ENCODE measurements at places on chromosomes 1 and 21. TPM values are rescaled to one million over a fixed set of nuclear protein-coding genes. Genes with fewer than 3 reads are reported as not detected.

E2F2 gene
- 0.50 TPM for polyA plus RNA-seq

CRNN gene
- polyA plus RNA-seq = not detected

PIGV gene
- polyA plus RNA-seq = 26.0 TPM

CACNA1S gene
- not detected for polyA plus RNA-seq

PCAT6 gene
- 4.4 TPM for polyA plus RNA-seq

BGLAP gene
- 1.6 TPM for polyA plus RNA-seq

PRDM2 gene
- 6.8 TPM for polyA plus RNA-seq

CHIA gene
- polyA plus RNA-seq = not detected

B4GALT2 gene
- polyA plus RNA-seq = 57.0 TPM

CFAP126 gene
- polyA plus RNA-seq = not detected

DNA sequence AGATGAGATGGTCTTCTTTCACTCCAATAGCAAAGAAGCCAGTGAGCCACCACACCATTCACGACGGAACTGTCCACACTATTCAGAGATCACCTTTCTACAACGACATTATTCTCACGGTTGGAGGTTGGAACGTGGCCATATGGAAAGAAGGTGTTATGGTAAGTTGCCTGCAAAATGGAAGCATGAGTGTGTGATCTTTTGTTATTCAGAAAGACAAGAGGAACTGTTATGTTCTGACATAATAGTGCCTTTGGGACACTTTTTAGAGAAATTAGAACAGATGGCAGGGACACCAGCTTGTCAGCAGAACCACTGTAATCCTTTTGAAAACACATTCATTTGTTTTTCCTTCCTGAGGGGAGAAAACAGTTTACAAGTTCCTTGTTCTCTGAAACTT, 75.8 kb upstream of the MCOLN3 start:
- DNase-seq = no peak

DNA sequence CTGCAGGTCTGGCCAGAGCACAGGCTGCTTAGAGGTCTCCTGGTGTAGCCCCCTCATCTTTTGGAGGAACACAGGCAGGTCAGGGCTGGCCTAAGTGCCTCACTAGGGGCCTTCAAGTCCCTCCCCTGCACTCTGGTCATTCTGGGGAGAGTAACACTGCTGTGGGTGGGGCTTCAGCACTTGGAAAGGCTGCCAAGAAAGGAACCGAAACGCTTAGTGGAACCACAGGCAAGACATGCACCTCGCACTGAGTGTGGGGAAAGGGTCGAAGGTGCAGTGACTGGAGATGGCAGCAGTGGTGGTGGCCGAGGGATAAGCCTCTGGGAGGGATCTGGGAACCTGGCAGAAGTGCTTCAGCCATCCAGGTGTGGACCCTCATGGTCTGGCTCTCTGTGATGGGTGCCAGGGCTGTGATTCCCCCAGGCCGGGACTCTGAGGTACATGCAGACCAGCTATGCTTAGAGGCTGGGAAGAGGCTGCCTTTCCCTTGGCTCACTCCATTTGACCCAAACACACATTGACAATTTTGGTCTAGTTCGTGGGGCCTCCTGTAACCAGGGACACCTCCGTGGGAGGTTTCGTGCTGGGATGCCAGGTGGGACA, 182.9 kb upstream of the CSF3R start:
- no peak for DNase-seq

- no peak for DNase-seq
Measured at GRCh38 chr21:42707207-42707830, 53.9 kb downstream of the PDE9A start.

DNA sequence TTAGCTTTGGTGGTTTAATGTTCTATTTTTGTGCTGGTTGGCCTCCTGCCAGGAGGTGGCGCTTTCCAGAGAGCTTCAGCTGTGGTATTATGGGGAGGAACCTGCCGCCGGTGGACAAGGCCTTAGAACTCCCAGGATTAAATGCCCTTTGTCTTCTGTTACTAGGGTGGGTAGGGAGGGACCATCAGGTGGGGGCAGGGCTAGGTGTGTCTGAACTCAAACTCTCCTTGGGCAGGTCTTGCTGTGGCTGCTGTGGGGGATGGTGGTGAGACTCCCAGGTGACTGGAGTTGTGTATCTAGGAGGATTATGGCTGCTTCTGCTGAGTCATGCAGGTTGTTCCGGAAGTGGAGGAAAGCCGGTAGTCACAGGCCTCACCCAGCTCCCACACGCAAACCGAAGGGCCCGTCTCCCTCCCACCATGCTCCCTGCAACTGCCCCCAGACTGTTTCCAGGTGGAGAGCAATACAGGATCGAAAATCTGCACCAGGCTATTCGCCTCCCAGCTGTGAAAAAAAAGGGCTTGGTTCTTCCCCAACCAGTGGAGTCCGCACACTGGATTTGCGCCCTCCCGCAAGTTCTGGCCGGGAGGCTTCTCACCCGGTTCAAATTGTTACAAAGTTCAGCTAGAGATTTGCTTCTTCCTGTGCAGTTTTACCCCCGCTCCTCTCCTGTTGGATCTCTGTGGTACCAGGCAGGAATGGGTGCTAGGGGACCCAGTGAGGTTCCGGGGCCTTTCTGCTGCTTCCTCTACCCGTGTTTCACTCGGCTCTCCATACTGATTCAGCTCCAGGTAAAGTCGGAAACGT, 220.5 kb downstream of the CENPF start:
- DNase-seq = no peak

DNA sequence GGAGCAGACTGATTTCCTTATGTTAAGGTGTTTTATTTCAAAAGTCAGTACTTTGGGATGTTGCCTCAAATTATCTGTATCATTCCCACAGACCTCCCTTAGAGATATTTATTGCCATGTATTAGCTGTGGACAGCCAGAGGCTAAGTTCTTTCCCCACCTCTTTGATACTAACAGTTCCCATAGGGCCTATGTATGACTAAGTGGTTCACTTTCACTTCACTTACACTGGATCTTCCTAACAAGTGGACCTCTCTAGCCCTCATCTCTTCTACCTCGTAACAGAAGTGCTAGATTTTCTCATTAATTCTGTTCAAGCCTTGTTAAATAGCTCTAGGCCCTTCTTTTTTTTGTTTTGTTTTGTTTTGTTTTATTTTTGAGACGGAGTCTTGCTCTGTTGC, 6.2 kb downstream of the TRAF5 start:
- DNase-seq = no peak

DNA sequence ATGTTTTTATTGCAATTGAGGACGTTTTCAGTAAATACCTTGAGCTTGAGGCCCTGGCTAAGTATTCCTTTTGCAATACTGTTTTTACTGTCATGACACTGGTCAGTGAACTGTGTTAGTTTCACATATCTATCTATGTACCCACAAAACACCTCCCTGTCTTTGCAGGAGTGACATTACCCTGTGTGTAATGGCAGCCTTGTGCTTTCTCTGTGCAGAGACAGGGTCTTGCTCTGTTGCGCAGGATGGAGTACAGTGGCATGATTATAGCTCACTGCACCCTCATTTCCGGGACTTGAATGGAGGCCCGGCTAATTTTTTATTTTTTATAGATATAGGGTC, 8.9 kb downstream of the YBX1 start:
- DNase-seq = no peak

DNA sequence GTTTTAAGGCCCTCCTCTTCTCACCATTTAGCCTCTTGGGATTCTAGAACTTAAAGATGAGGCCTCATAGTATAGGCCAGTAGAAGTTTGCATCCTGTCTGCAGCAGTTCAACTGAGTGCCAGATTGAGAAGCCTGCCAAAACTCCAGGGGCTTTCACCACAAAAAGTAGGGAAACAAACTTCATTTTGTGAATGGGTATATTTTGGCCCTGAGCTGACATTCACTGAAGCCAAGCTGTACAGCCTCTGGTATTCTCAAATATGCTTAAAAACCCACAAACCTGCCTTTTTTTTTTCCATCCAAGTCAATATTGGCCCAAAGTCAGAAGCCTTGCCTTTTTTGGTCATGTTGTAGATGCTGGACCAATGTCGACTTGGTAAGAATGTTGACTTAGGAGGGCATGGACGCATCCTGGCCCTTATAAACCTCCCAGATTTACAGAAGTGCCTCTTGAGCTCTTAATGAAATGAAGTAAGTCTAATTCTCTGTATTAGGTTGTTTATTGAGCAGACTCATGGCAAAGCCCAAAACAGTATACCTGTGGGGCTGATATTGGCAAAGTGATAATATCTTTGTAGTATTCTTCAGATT, 337.5 kb downstream of the CHRM3 start:
- DNase-seq = no peak

- peak; percentile 86 for DNase-seq
Measured at GRCh38 chr1:36285443-36286101, 20.6 kb upstream of the SH3D21 start.

DNA sequence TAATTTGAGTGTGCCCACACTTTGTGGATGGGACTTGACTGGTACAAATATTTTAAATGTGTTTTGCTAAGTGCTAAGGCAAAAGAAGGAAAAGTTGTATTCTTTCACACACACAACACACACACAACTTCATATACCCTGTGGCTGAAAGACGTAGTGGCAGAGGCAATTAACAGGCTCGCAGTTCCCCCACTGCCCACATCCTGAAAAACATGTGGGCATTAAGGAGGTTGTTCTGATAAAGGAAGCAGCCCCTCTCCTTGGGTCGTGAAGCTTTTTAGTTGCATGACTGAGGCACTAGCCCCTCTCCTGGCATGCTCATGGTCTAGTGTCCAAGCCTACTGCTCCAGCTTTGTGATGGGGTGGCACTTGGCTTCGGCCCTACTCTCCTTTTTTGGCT, 14.3 kb upstream of the ADAM30 start:
- no peak for DNase-seq

DNA sequence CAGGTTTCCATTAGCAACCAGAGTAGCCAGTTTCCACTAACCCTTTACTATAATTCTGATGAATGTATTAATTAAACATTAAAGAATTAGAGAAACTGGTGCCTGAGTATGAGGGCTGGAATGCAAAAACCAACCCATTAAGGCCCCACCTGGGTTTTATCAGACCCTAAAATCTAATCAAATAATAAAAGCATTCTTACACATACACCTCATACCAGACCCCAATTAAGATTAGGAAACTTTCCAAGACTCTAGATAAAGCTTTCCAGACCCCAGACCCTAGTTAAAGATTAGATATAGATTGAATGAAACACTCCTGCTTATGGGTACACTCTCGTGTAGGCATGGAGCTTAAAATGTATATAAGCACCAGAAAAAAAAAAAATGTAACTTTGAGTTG, 581.3 kb upstream of the BEND5 start:
- DNase-seq = no peak

DNA sequence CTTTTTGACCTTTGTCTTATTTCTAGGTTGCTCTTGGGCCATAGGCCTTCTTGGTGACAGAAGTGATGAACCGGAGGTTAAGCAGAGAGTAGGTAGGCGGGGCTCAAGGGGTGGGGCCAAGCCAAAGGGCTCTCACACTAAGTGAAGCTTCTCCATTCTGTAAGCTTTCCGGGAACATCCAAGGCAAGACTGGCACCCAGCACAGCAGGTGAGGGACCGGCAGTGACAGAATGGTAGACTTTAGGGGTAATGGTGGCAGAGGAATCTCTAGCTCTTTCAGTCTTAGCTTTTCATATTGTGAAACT, at the start of gene TNFAIP8L2:
TNFAIP8L2 (plus strand) TSS at position 135 of the 305 bp plus-strand sequence. CDS start 2,049 bp downstream, outside the sequence.
- no peak for DNase-seq

- no peak for DNase-seq
Measured at GRCh38 chr1:7561331-7561921, 209.7 kb upstream of the VAMP3 start.

GRCh38 chr1:3521426-3521825, 67.0 kb downstream of the ARHGEF16 start:
- DNase-seq = no peak

Measured in HepG2 (cell line).